Esophagus mucosa (tissue), 1 donor: ENCODE measurements at places on chromosomes 3 and 15. TPM values are rescaled to one million over a fixed set of nuclear protein-coding genes. Genes with fewer than 3 reads are reported as not detected.

DNA sequence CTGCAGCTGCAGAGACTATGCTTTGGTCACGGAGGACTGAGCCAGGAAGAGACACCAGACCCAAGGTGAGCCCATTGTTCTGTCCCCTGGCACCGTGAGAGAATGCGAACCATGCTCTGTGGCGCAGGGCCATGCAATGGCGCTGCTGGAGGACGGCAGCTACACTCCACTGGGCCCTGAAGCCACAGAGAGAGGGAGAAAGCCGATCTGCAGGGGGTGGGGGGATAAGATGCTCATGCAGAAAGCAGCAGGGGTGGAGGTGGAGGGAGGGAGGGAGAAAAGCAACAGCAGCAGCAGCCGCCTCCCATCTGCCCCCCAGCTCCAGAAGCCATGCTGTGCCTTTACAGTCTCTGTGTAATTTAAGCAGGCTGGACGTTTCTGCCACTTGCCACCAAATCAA is 5.3 kb downstream of the BDH1 start:
- ATAC-seq, result no peak

DNA sequence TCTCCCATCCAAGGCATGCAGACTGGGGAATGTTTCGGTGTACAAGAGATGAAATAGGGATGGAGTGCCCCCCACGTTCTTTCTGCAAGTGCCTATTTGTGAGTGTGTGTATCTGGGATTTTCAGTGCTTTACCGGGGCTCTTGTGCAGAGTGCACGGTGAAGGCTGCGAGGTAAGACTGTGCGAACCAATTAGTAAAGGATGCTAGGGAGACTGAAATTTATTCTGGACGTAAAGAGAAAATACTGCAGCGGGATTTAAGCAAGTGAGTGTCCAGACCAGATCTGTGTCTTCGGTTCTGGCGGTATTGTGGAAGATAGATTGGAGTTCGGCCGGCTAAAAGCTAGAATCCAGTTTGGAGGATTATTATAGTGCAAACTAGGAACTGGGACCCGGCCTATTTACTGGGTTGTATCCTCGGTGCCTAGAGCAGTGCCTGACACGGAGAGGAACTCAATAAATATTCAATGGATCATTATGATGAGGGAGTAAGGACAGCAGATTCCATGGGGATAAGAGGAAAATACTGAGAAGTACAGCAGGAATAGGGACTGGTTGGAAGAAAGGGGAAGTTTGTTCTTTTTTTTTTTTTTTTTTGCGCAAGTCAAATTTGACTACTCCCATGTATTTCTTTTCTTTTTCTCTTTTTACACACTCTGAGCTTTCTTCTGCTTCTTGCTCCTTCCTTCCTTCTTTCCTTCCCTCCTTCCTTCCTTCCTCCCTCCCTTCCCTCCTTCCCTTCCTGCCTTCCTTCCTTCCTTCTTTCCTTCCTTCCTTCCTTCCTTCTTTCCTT is 580 bp upstream of the MAGEF1 start:
- ATAC-seq, result no peak

DNA sequence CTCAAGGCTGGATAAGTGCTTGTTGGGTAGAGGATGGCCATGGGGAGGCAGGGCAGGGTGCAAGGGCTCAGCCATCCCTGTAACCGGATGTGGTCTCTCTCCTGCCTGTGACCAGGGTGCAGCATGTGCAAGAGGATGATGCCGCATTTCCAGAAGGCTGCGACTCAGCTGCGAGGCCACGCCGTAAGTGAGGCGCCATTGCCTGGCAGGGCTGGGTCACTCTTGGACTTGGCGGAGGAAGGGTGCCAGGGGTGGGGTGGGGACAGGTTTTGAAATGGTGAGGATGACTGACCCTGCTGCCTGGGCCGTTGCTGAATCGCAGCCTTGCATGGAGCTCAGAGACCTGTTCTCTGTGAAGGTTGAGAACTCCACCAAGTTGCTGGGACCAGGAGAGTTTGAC is 49.3 kb downstream of the PDIA5 start:
- no peak for ATAC-seq

GRCh38 chr15:35194296-35194695 is 109.2 kb upstream of the NANOGP8 start:
- no peak for ATAC-seq

The RASGRP1 gene
- total RNA-seq, result 21.2 TPM

The ZMYND10 gene
- 0.64 TPM for total RNA-seq

The CASR gene
- total RNA-seq, result not detected

The NOX5 gene
- total RNA-seq, result 0.44 TPM

The NGRN gene
- 41.0 TPM for total RNA-seq
